ENCODE measurements at places on chromosomes 11 and 22.

DNA sequence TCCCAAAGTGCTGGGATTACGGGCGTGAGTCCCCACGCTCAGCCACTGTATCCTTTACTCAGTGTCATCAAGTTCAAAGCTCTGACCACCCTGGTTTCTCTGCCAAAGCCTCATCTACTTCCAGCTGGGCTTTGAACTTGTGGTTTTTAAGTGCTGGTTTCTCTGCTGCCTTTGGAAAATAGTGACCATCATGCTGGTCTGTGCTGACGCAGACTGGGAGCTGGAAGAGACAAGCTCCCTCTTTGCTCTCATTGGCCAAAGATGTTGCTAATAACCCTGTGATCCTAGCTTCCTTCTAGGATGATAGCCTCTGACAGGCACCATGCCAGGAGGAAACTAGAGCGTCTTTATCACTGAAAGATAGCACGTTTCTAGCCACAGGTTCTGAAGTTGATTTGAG lies 62.4 kb downstream of the ALX4 start:
- DNase-seq, result no peak

DNA sequence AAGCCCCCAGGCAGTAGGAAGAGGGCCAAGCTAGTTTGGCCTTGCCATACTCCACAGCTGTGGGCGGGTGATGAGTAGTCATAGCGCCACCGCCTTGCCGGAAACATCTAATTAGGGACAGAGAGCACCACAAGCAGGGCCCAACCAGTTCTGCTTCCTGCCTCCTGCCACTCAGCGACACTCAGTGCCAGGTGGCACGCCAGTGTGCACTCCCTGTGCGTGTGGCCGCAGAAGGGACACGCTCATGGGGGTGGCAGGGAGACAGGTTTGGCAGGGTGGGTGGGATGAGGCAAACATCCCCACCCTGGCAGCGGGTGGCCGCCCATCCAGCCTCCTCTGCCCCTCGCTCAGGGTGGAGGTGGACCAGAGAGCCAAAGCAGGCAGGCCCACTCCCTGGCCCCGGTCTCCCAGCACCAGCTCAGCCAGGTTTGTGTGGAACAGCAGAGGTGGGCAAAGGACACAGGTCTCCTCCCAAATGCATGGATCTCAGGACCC lies 4.9 kb downstream of the OVOL1 start:
- DNase-seq, result peak; percentile 72

GRCh38 chr11:76632492-76632891 lies 38.1 kb downstream of the LRRC32 start:
- DNase-seq, result no peak

GRCh38 chr11:94400050-94400449 lies 1.2 kb downstream of the GPR83 start:
- no peak for DNase-seq

DNA sequence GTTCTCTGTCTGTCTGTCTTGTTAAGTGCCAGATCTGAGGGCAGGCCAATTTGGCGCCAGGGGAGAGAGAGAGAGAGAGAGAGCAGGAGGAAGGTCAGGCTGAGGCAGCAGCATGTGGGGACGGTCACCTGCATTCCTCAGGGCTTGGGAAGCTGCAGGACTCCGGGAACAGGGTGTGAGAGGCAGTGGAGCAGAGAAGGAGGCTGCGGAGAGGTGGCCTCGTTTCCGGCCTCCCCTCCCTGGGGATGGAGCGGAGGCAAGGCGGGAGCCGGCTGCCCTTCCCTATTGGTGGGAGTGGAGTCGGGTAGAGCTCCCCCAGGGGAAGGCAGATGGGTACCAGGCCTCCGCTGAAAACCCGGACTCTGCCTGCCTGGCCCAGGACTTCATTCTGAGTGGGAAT lies 9.7 kb downstream of the CLMP start:
- no peak for DNase-seq

DNA sequence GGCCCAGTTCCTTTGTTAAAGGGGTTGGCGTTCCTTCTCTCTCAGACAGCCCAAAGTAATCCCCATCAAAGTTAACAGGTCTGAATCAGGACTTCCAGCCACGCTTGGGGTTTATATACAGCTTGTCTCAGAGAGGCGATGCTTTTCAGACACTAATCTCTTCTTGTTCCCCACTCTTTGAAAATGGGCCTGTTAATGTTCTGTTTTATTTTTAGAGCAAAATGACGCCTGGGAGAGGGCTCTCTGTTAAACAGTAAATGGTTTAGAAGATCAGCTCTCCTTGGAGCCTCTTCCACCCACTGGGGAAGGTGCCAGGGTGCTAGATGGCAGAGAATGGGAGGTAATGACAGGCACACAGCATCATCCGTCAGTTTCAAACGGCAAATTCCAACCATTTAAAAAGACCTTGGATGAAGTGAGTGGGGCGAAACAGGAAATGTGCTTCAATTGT lies 235.9 kb upstream of the NARS2 start:
- DNase-seq, result no peak

GRCh38 chr11:37511425-37511933 lies 913.4 kb upstream of the RAG2 start:
- no peak for DNase-seq

DNA sequence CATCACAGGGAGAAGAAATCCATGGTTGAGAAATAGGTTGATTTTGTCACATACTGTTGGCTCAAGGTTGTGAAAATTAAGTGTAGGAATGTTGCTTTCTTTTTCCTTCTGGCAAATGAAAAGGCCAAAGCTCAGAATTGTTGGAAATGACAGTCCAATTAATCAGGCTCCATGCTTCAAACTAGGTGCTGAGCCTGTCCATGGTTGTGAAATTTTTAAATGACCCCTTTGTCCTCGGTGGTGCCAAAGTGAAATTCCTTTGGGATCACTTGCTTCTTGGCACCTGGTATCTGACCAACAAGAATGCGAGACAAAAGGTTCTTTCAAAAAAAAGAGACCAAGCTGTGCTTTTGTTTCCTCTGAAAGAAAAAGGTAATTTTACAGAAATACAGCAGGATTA lies 451.9 kb downstream of the ETS1 start:
- no peak for DNase-seq

- no peak for DNase-seq
Measured at GRCh38 chr11:41051919-41052635, 407.4 kb downstream of the LRRC4C start.

DNA sequence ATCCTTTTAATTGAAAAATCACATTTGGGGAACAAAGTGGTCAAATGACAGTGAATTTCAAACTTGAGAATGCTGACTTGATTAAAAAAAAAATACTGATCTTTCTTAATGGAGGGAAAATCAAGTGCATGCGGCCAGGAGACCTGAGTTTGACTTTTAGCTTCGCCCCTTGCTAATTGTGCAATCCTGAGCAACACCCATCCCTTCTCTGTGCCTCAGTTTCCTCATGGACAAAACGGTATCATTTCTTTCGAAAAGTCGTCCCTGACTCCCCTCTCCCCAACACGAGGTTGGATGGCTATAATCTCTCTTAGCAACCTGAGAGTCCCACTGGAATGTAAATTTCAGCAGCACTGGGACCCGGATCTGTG lies 959 bp upstream of the FJX1 start:
- DNase-seq, result no peak

- no peak for DNase-seq
Measured at GRCh38 chr22:29636751-29637150, 33.3 kb downstream of the NF2 start.

GRCh38 chr11:1232021-1232882 lies 9.4 kb downstream of the MUC5B start:
- no peak for DNase-seq

DNA sequence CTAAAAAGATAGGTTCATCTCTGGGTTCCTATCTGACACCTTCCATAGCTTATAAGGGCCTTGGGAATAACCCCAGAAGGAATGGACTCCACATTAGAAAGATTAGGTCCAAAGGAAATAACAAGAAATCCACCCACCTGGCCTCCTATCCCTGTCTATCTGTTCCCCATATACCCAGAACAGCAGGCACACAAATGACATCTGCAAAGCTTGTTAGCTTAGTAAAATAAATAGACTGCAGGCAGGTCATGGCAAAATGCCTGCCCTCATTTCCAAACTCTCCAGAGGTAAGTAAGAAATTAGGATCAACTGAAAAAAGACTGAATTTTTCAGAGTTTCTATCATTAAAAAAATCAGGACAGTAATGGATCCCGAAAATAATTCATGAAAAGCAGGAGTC lies 489.5 kb downstream of the DLG2 start:
- no peak for DNase-seq

DNA sequence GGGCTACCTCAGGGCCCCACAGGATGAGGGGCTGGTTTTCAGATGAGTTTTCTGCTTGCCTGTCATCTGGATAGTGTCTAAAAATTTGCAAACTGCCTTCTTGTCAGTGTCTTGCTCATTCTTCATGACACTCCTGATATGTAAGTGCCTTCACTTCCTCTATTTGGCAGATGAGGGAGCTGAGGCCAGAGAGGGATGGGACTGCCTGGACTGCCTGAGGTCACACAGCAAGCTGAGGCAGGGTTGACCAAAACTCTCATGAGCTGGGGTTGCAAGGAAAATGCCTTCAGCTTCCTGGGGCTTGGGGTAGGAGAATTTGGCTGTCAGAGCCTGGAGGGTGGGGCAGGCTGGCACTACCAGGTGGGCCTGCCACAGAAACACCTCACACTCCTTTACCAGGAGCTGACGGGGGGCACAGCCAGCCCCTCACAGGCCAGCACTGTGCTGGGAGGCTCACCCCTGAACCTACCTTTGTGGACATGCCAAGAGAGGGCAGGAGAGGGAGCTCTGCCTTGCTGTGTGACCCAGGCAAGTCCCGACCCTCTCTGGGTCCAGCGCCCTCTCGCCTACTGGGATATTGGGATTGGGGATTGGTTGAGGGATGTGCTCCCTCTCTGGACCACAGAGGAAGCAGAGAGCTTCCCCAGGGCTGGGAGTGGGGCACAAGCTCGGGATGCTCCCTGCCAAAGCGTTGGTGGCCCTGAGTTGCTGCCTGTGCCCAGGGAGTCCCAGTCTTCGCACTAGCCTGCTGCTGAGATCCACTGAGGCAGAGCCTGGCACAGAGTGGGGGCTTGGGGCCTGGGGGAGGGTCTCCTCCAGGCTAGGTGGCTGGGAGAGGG lies 1.9 kb upstream of the P2RY6 start:
- DNase-seq, result no peak

GRCh38 chr11:118088531-118088930 lies 1.8 kb upstream of the SMIM35 start:
- DNase-seq, result no peak

- DNase-seq, result no peak
Measured at GRCh38 chr11:35723493-35723892, 60.9 kb downstream of the TRIM44 start.

- no peak for DNase-seq
Measured at GRCh38 chr11:11620921-11621572, 758 bp downstream of the GALNT18 start.

GRCh38 chr11:80521592-80521991 lies 1080.8 kb upstream of the TENM4 start:
- DNase-seq, result no peak

DNA sequence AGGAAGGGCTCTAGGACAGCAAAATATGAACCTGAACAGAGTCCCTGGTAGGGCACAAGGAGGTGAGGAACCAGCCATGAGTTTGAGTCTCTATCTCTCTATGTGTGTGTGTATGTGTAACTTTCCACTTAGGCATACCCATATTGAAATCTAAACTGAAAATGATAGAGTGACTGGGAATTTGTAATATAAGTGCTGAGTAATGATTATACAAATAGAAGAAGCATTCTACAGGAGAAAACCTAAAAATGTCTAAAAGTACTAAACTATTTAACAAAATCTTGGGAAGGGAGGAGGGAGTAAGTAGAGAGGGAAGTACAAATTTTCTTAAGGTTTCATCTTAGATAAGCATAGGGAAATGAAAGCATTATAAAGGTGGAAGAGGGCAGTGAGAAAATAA lies 97.1 kb upstream of the ZC3H12C start:
- DNase-seq, result no peak
